ENCODE measurements at places on chromosomes 1 and 21. TPM values are rescaled to one million over a fixed set of nuclear protein-coding genes. Genes with fewer than 3 reads are reported as not detected.

GRCh38 chr1:62800825-62801306 lies 16.9 kb downstream of the ATG4C start:
- no peaks in the 10 kb centered on the region for H3K27me3 ChIP-seq
- no peak for DNase-seq
- no peaks in the 10 kb centered on the region for H3K4me1 ChIP-seq
- H3K36me3 ChIP-seq = no peaks in the 10 kb centered on the region

DNA sequence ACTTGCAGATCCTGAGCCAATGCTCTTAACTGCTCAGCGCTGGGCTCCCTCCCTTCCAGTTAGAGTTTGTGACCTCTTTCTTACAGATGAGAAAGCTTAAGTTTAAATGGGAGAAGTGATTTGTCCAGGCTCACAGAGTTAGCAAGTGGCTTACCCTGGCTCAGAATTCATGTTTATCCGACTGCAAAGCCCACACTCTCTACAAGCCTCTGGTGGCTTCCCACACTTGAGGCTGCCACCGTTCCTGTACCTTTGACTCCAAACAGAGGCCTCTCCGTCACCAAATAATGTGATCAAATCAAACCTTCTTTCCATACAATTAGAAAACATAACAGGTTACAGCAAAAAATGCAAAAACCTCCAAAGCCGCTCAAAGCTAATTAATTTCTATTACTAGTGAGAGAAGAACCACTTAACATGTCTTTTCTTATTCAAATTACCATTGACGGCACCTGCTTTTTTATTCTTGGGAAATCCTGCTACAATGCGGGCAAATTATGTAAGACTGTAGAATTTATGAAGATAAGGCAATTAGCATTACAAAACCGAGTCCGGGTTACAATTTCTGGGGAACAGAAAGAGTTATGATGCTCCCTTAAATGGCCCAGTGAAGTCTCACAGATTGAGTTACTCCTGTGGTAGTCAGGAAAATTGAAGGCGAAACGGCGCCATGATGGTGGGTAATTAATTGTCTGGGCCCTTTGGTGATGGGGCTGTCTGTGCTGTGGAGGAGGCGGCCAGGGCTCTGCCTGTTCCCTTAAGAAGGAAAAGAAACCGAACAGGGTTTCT lies 324.3 kb upstream of the POU3F1 start:
- no peak overlapping the region for H3K27ac ChIP-seq
- no peaks in the 10 kb centered on the region for H3K27me3 ChIP-seq
- H3K36me3 ChIP-seq = no peaks in the 10 kb centered on the region
- no peak for DNase-seq
- no peaks in the 10 kb centered on the region for H3K4me1 ChIP-seq
- no peak overlapping the region for H3K4me3 ChIP-seq

GRCh38 chr21:21230672-21231071 lies 232.5 kb downstream of the NCAM2 start:
- H3K4me1 ChIP-seq = no peaks in the 10 kb centered on the region
- no peak for DNase-seq
- H3K27ac ChIP-seq = no peak overlapping the region
- H3K27me3 ChIP-seq = no peaks in the 10 kb centered on the region
- no peak overlapping the region for H3K4me3 ChIP-seq
- no peaks in the 10 kb centered on the region for H3K36me3 ChIP-seq

DNA sequence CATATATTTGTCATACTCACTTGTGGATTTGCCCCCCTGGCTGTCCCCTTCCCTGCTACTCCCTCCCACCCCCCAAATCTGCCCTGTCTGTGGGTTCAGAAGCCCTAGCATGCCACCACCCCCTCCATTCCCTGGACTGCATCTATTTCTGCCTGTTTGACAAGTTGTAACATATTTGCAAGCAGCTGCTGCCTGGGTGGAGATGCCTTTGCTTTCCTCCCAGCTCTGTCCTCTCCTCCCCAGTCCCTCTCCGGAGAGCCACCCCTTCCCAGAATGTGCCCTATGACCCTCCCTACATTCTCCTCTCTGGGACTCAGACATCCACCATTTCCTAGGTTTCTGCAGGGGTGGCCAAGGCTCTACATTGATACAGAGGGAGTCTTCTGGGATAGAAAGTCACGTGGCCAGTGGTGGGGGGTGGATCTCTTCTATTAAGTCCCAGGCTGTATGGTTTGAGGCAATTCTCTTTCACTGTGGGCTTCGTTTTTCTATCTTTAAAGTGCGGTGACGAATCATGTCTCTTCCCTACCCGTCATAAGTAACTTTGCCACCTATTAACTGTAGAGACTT lies 6.0 kb upstream of the MYOG start:
- H3K4me3 ChIP-seq = no peak overlapping the region
- DNase-seq = no peak
- no peaks in the 10 kb centered on the region for H3K36me3 ChIP-seq
- no peaks in the 10 kb centered on the region for H3K4me1 ChIP-seq
- H3K27ac ChIP-seq = no peak overlapping the region

The GBP2 gene
- polyA plus RNA-seq = 25.1 TPM

The DTL gene
- 0.08 TPM for polyA plus RNA-seq

The AMY1A gene
- not detected for polyA plus RNA-seq

DNA sequence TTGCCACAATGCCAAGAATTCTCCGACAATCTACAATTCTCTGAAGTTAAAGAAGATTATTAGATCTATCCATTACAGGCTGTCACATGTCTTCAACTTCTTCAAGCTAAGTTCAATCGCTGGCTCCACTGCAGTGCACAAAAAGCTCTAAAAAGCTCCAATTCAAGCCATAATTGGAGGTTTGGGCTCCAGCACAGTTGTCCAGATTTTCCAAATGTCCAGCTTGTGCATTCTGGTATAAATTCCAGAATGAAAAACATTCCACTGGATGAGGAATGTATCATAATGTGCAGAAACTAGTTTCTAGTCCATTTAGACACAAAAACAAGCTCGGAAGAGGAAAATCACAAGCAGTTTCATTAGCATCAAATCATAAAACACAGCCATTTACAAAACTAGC lies 138.6 kb downstream of the NRIP1 start:
- no peak overlapping the region for H3K27ac ChIP-seq
- no peaks in the 10 kb centered on the region for H3K4me1 ChIP-seq
- H3K36me3 ChIP-seq = no peaks in the 10 kb centered on the region
- H3K27me3 ChIP-seq = no peaks in the 10 kb centered on the region

DNA sequence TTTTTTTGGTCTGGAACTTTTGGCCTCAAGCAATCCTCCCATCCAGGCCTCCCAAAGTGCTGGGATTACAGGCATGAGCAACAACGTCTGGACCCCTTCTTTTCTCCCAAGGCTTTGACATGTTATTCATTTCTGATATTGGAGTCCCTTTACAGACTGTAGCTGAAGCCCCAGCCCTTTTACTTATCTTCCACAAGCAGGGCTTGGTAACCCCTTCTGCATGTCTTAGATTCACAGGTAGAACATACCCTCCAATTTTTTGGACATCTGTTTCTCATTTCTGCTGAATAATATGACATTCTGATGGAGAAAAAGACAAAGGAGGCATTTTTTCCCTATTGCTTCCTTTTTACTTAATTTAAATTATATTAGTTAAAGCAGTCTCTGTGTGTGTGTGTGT lies 39.2 kb upstream of the RGS21 start:
- no peak for DNase-seq
- H3K36me3 ChIP-seq = no peaks in the 10 kb centered on the region
- H3K27ac ChIP-seq = no peak overlapping the region

The SMCP gene
- polyA plus RNA-seq = not detected

The LEFTY2 gene
- 0.22 TPM for polyA plus RNA-seq

- H3K4me1 ChIP-seq = no peaks in the 10 kb centered on the region
- DNase-seq = no peak
- no peak overlapping the region for H3K4me3 ChIP-seq
- H3K27ac ChIP-seq = no peak overlapping the region
- no peaks in the 10 kb centered on the region for H3K27me3 ChIP-seq
Observed at GRCh38 chr1:175081983-175082382, 14.3 kb downstream of the TNN start.

The KRTAP11-1 gene
- polyA plus RNA-seq = not detected

- H3K4me3 ChIP-seq = no peak overlapping the region
- H3K27me3 ChIP-seq = no peaks in the 10 kb centered on the region
- H3K36me3 ChIP-seq = no peaks in the 10 kb centered on the region
- no peak for DNase-seq
- H3K27ac ChIP-seq = no peak overlapping the region
- no peaks in the 10 kb centered on the region for H3K4me1 ChIP-seq
Observed at GRCh38 chr21:38942748-38943211, 137.1 kb downstream of the ETS2 start.

The CFHR2 gene
- not detected for polyA plus RNA-seq

All from heart left ventricle (tissue), 16 donors.